ENCODE measurements at places on chromosomes 2 and 18.
A peak's percentile ranks its signal among the peaks of the same experiment; 100 is the strongest.

DNA sequence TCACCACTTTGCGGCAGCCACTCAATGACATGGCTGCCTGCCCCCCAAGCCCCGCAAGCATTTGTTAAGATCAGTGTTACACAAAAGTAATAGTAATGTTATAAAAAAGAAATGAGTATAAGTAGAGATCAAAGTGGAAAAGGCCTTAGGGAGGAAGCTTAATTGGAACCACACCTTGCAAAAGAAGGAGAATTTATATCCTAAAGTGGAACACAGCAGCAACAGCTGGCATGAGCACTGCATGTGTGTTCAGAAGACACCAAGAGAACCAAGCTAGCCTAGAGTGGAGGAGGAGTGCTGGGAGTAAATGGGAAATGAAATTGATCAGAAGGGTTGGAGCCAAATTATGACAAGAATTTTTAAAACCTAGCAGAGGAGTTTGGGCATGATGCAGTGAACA is 73.1 kb upstream of the STK17B start:
- DNase-seq, result no peak

DNA sequence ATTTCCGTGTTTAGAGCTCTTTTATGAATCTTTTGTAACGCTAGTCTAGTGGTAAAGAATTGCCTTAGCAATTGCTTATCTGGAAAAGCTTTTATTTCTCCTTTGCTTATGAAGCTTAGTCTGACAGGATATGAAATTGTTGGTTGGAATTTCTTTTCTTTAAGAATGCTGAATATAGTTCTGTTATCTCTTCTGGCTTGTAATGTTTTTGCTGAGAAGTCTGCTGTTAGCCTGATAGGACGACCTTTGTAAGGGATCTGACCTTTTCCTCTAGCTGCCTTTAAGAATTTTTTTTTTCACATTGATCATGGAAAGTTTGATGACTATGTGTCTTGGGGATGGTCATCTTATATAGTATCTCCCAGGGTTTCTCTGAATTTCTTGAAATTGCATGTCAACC is 101.1 kb downstream of the TRABD2A start:
- no peak for DNase-seq

DNA sequence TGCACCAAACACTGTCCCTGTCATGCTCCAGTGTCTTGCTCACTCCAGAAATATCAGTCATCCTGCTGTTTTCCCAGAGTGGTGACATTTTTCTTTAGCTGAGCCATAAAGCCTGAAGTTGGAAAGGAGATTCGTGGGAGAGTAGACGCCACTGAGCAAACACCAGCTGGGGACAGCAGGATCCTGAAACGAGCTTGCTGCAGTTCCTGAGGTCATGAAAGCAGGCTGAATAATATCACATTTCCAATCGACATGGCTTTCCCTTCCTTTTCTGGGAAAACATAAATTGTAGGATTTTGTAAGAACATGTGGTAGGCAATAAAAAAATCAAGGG is 276.4 kb downstream of the CDCA7 start:
- no peak for DNase-seq

GRCh38 chr2:1617425-1618021 is 126.8 kb downstream of the PXDN start:
- DNase-seq, result no peak

- DNase-seq, result no peak
Observed at GRCh38 chr2:162266460-162266760, 23.2 kb upstream of the FAP start.

DNA sequence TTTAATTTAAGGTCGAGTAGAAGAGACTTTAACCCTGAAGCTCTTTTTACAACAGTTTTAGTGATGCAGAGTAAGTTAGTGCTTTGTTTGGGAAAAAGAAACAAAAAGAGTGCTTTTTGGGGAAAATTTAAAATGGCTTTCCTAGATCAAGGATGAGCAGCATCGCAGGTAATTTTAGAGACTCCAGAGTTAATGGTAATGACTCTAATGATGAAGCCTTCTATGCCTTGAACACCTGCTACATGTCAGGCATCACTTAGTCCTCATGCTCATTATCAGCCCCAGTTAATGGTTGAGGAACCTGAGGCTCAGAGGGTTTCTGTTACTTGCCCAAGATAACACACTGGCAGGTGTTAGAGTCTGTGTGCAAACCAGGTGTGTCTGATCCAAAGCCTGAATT is 167.8 kb downstream of the ACOXL start:
- no peak for DNase-seq

DNA sequence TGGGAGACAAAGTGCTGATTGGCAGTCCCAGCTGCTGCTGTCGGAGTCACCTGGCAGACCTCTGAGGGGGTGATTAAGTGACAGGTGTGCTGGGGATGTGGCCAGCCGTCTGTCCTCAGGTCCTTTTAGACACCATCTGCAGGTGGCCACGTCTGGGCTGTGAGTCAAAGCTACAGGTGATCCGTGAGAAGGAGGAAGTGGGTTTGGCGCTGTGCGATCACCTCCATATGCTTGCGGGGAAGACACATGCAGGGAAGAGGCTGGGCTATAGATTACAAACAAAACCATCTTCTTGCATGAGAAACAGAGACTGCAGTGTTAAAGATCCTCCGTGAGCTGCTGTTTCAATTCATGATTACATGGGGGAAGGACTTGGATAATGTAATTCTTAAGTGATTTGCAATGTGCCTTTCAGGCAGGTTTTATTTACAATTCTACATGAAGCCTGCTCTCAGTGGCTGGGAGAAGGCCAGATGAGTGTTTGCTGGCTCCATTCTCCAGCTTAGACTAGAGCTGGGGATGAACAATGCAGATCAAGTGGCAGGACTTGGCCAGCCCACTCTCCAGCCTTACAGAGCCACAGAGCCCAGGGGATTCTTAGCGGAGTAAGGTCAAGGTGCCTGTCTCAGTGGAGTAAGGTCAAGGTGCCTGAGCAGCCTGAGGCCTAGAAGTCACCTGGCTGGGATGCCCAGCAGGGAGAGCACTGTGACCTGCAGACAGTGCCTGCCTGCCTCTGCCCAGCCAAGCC is 87.8 kb downstream of the LYPD1 start:
- DNase-seq, result no peak

DNA sequence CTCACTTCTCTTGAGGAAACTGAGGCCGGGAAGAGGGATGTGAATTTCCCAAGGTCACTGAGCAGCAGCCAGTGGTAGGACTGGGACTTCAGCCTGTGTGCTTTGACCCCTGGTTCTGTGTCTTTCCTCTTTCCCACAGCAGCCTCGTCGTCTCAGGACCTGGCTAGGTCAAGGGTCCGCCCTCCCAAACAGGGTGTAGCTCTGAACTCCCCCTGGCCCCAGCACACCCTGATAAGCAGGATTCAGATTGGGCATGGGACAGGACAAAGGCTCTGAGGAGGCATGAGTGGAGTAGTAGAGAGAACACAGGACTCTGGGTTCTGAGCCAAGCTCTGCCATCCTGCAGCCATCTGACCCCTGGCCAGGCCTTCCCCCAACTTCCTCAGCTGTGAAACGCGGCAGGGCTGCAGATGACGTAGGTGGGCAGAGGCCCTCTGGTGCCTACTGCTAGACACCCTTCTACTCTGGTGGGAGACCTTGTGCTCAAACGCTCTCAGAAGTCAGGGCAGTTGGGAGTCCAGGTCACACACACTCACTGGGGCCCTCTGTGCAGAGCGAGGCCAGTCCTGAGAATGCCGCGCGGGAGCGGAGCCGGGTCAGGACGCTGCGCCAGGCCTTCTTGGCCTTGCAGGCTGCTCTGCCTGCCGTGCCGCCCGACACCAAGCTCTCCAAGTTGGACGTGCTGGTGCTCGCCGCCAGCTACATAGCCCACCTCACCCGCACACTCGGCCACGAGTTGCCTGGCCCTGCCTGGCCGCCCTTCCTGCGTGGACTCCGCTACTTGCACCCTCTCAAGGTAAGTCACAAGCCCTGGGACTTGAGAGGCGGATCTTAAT is 984 bp downstream of the TCF23 start:
- no peak for DNase-seq

DNA sequence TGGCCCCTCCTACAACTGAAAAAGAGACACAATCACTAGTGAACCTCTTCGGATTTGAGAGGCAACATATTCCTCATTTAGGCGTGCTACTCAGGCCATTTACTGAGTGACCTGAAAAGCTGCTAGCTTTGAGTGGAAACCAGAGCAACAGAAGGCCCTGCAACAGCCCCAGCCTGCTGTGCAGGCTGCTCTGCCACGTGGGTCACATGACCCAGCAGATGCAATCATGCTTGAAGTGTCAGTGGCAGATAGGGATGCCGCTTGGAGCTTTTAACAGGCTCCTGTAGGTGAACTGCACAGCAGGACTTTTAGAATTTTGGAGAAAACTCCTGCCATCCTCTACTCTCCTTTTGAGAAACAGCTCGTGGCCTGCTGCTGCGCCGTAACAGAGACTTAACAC is 578.6 kb upstream of the RAB6C start:
- no peak for DNase-seq

- DNase-seq, result no peak
Observed at GRCh38 chr2:135227386-135227785, 175.3 kb downstream of the RAB3GAP1 start.

DNA sequence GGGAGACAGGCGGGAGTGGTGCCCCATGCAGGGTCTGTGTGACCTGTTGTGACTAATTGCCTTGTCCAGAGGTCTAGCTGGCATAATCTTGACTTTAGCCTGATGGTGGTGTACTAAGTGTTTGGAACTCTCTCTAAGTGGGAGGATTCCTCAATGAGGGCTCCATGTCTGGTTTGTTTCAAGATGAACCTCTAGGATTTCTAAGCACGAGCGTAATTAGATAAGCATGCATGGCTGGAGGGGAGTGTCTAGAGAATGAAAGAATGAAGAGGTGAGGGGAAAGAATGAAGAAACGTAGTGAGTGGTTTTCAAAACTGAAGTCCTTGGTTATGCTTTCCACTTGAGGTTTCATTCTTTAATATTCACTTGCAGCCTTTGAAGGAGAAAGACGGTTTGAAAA is 833.2 kb upstream of the GYPC start:
- no peak for DNase-seq

GRCh38 chr18:7733642-7734041 is 166.5 kb downstream of the PTPRM start:
- no peak for DNase-seq

DNA sequence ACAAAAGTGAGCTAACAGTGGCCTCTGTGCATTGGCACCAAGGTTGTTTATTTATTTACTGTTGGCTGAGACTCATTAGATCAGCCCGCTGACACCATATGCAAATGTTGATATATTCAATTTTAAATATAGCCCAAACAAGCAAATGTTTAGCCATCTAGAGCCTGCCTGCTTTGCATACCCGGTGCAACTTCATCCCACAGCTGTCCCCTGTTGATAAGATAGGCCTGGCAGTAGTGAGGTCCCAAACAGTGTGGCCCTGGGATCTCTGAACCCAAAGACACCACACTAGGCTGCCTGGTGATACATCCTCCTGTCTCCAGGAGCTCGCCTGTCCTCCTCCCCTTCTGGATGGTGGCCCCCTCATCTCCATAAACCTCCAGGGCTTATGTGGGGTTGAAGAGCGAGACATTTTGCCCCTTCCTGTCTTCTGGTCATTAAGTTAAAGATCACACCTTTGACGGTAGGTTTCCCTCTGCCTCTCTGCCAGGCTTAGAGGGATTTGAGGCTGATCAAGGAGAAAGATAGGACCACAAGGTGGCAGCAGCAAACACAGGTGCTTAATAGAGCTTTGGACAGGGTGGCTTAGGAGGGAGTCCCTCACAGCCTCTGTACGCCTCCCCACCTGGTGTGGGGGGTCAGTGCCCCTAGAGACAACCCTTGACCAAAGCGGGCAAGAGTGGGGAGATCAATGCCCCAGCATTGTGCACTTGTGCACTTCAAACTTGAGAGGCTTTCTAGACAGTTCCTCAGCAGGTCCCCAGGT is 23.7 kb upstream of the MYO5B start:
- DNase-seq, result peak; percentile 38

DNA sequence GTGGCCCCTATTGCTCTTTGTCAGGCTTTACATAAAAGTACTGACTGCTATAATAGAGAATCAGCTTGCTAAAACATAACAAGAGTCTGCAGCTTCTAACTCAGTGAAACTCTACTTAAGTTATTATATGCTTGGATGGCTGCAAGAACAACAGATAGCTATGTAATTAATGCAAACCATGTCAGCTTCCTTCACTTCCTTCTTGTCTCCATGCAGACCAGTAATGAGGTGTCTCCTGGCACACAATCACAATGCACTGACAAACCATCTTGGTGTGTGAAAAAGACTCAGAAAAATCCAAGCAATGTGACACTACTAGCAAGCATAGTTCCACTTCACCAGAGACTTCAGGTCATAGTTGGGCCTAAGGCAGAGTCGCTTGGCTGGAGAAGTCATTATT is 2068.9 kb upstream of the PIK3C3 start:
- no peak for DNase-seq

DNA sequence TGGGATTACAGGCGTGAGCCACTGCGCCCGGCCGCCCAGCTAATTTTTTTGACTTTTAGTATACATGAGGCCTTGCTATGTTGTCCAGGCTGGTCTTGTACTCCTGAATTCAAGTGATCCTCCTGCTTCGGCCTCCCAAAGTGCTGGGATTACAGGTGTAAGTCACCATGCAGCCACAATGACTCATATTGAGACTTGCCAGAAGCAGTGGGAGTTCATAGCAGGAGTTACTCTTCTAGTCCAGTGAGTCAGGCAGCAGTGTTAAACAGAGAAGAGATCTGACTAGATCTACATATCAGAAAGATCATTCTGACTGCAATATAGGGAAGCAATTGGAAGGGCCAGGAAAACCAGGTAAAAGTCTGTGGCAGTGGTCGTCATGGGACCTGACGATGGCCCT is 1.5 kb upstream of the FLACC1 start:
- no peak for DNase-seq

- DNase-seq, result peak; percentile 19
Observed at GRCh38 chr18:11741505-11742145, 52.6 kb downstream of the GNAL start.

Measured in hematopoietic multipotent progenitor cell treated with erythropoietin and hydrocortisone succinate and interleukin-3 and kit ligand, for 8 days (in vitro differentiated cells).